ENCODE measurements at places on chromosomes 6 and 20.
A peak's percentile ranks its signal among the peaks of the same experiment; 100 is the strongest.

DNA sequence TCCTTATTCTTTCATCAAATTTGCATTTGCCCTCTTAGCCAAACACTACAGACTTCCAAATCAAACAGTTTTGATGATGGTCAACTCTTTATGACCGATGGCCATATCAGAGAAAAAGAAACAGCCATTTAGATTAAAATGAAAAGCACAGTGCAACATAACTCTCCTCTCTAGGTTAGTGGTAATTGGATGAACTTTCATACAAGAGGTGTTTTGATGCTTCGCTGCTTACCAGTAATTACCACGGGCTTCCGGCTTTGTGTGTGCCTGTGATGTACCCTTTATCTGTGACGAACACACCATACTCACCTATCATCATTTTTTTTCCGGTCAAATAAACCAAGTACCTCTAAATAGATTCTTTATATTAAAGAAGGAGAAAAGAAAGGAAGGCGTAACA lies 181.8 kb downstream of the FOXA2 start:
- no peak for DNase-seq

- DNase-seq = no peak
Observed at GRCh38 chr6:33053230-33053629, 20.2 kb downstream of the HLA-DPA1 start.

DNA sequence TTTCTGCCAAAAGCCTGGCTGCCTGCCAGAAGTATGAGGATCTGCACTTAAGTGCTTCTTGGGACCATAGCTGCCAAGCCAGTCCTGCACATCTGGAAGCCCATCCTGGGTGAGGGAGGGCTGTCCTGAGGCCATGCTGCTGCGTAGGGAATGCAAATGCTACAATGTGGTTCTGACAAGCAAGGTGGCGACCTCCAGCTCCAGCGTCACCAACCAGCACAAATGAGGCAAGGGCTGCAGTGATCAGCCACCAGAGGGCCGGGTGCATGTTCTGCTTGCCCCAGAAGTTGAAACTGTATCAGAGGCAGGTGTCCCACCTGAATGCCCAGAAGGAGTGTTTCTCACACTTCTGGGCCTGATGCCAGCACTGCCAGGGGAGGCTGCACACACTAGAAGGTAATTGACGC lies 99.1 kb upstream of the KCNQ5 start:
- no peak for DNase-seq

DNA sequence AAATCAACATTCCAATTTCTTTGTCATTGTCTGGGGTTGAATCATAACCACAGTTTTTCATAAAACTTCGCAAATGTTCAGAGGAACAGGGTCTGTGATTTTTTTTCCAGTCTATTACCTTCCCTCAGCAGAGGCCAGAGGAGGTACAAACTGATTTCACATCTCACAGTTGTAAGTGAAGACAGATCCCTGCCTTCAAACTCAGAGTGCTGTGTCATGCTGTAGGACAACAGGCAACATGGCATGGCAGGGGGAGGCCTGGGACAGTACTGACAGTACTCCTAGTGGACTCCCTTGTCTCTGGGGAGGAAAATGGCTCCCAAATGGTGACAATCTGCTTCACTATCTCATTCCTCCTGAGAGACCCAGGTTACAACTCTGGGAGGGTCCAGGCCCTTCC lies 308.6 kb downstream of the CDC5L start:
- DNase-seq = no peak

- DNase-seq = no peak
Observed at GRCh38 chr6:86728976-86729375, 208.4 kb upstream of the HTR1E start.

GRCh38 chr20:33162753-33163152 lies 5.2 kb upstream of the BPIFA2 start:
- DNase-seq = no peak

GRCh38 chr6:34508425-34508824 lies 42.5 kb downstream of the PACSIN1 start:
- DNase-seq = no peak

- DNase-seq = no peak
Observed at GRCh38 chr6:38176797-38177751, 357.5 kb downstream of the ZFAND3 start.

DNA sequence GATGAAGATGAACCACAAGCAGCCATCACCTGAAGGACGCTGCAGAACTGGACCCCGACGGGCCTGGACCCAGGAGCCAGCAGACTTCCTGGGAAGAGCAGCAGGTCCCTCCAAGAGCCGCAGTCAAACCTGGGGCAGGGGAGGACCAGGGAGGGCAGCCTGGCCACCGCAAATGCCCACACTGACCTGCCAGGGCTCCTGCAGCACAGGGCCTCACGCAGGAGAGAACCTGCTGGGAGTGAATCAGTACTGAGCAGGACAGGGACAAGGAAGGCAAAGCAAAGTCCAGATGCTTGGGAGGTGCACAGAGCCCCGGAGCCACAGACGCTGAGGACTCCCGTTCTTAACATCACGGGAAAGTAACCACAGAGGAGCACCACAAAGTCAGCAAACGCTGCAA lies 75.2 kb downstream of the TAF4 start:
- DNase-seq = no peak

- no peak for DNase-seq
Observed at GRCh38 chr6:147142684-147143245, 61.5 kb upstream of the STXBP5 start.

DNA sequence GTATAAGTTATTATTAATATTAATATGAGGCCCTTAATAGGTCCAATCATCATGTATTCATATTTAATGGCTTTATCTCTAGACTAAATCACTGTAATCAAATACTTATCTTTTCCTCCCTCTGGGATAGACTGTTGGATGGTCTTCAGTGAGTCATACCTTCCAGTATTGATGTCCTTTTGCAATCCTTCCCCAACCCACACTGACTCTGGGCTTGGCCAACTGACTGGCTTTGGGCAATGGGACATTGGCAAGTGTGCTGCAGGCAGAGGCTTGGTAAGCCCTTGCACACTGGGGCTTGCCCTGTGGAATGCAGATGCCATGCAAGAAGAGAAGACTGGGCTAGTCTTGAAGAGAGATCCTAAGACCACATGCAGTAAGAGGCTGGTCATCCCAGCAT lies 136.6 kb downstream of the CCDC170 start:
- no peak for DNase-seq

- DNase-seq = no peak
Observed at GRCh38 chr20:16353417-16353781, 219.8 kb downstream of the KIF16B start.

DNA sequence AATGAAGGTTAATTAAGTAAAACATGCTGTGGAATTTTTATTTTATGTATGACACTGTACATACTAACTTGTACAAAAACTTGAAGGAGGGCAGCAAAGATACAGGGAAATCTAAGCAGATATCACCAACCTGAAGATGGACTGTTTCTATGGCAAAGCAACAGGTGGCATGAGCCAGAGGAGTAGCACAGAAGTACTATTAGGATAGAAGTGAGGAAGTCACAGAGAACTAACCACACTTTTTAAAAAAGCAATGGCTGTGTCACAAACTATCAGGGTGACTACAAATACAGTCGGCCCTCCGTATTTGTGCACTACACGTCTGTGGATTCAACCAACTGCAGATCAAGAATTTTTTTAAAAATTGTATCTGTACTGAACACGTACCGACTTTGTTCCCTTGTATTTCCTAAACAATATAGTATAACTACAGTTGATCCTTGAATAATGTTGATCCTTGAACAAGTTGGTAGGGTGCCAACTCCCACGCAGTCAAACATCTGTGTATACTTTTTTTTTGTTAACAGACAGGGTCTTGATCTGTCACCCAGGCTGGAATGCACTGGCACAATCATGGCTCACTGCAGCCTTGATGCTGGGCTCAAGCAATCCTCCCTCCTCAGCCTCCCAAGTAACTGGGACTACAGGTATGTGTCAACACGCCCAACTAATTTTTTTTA lies 61.0 kb downstream of the NUDT3 start:
- DNase-seq = no peak

DNA sequence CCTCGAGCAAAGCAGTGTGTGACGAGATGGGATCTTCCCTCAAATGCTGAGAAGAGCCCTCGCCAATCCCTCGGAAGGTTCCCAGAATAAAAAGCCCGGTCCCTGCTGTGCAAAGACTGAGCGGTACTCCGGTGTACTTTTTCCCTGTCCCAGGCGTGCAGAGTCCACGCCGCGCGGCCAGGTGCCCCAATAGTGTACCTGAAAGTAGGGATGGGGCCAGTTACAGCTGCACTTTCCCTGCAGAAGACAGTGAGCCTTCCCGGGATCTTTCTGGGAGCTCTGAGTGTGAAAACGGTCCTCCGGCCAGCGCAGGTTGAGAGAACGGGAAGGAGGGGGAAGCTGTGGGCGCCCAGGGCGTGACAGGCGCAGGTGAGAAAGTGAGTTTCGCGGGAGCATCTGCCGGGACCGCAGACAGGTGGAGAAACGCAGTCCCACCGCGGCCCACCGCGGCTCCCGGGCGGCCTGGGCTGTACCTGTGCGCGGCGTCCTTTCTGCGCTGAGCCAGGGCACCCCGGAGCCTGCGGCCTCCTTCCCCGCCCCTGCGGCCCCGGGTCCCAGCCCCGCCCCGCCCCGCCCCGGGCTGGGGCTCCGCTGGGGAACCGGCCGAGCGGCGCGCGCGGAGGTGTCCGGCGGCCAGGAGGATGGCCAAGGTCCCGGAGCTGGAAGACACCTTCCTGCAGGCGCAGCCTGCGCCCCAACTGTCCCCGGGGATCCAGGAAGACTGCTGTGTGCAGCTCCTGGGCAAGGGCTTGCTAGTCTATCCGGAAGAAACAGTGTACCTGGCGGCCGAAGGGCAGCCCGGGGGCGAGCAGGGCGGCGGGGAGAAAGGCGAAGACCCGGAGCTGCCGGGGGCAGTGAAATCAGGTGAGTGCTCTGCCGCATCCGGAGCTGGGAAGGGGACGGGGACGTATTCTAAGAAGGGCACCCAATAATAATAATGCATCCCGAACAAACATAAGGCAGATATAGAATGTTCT lies at the start of gene RFX6:
Gene RFX6 (plus strand): TSS at position 608 of the 977 bp plus-strand sequence. CDS start 34 bp downstream, at position 642.
- no peak for DNase-seq

DNA sequence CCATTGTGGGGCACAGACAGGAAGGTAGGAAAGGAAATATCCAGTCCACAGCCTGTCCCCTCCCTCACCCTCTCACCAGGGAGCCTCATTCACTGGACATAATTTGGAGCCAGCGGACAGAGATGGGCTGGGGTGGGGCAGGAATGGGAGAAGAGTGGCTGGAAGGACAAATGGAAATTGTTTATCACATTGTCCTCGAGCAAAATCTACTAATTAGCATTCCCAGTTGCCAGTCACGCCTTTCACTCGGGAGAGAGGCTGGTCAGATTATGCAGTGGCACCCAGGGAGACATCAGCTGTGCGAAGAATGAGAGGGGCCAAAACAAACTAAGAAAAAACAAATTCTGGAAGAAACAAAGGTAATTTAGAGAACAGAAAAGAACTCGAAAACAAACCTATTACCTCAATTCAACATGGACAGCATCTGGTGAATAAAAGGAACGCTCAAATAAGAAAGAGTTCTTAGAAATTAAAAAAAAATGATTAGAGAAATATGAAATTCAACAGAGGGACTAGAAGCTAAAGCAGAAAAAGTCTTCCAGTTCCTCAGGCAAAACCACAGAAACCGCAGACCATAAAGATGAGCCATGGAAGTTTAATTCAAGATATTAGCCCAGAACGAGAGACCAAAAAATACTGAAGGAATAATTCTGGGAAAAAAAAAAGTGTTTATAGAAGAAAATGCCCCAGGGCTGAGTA lies 108.5 kb upstream of the RALGAPA2 start:
- DNase-seq = no peak

DNA sequence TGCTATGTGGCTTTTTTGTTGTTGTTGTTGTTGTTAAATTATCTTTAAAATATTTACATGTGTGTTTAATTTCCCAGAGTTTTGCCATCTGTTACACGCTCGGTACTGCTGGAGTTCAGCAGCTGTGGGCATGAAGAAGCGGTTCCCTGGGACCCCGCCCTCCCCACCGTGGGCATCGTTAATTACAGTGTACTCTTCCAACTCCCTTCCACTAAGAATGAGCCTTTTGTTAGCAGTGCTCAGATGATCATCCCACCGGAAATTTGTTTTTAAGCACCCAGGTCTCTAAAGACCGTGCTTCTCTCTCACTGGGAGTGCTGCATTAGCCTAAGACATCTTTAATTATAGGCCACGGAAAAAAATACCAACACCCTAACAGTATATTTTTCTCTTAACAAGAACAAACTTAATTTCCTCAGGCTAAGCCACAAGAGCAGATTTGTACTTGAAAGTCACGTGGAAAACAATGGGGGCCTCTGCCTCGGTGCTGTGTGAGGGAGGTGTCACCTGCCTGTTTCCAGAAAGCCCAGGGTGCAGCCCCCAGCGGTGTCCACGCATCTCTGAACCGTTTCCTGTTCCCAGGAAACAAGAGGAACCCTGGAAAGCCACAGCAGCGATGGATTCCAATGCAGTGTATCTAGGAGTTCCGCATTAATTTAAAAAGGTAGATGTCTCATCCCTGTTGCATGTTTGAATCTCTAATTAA lies 113.3 kb upstream of the FRMD1 start:
- no peak for DNase-seq

- DNase-seq = peak; percentile 56
Observed at GRCh38 chr20:2750491-2751251, 49.8 kb downstream of the CPXM1 start.

DNA sequence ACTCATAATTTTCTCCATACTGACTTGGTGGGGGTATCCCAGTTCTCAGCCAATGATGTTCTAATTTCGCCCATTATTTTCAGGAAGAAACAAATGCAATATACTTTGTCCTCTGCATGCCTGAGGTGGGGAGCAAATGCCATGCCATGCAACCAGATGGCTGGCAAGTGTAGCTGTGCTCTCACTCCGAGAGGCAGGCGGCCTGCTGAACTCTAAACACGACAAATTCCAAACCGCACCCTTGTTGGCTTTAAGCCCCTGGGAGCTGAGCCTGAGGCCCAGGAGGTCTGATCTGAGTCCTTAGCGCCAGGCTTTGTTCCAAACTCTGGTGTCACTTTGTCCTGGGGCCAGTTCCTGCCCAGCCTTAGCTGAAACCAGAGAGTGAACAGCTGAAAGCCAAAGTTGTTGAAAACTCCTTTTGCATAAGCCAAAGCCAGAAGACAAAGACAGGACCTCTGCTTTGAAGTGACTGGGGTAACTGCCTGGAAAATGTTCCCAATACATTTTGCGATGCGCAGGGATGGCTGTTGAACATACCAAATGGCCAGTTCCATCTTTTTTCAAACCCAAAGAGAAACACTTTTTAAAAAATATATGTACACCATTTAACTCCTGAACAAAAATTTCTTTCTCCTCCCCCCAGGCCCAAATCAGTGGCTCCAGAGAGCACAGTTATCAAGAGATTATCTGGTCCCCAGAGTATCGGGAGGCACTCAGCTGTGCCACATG lies 46.2 kb downstream of the TTI1 start:
- peak; percentile 82 for DNase-seq

Measured in prostate gland (tissue), 2 donors.